ENCODE measurements at places on chromosomes 2 and 18.

DNA sequence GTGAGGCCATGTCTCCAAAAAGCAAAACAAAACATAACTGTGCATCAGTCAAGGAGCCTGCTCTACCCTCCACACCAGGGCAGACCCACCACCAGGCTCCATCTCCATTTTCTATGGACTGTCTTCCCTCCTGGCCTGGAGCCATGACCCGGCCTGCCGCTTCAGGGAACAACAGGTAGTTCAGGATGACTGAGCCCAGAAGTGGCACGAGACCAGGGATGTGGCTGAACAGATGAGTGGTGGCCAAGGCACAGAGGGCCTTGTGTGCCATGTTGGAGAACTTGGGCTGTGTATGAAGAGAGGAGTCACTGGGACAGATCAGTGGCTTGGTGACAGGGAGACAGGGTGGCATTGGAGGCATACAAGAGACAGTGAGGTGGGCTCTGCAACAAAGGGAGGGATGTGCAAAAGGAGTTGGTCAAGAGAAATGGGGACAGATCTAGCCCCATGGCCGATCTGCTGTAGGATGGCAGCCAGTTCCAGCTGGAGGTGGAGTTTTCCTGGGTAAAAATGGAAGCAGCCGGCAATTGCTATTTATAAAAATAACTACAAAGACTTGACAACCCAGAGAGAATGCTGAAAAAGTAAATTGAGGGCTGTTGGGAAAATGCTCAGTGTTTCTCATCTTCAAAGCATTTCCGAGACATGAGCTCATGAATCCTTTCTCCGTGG lies 35.0 kb downstream of the TMEM177 start:
- no peak for DNase-seq

DNA sequence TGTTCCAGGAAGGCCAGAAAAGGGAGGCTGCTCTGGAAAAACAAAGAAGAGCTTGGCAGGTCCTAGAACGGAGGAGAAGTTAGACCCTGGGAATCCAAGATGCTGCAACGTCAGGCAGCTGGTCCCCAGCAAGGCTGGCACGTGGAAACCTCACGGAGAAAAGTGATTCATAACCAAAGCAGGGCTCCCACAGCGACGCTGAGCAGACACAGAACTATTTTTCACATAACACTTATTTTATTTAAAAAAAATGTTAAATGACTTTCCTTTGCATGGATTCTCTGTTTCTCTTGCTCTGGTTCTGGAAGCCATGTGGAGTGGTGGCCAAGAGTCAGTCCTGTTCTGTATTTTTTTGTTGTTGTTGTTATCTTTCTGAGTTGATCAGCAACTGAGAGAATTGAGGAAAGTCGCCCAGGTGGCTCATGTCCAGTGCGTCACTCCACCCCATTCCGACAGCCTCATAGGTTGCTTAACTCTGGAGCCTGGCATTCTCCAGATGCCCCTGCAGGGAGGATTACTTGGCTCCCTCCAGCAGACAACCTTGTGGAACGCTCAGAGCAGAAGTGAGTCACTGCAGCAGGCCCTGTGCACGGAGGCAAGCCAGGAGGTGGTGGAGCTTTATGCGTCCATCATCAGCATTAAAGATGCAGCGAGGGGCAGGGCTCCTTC lies 229.9 kb upstream of the HDAC4 start:
- peak; percentile 59 for DNase-seq

- DNase-seq: no peak
These were observed 183.5 kb downstream of the SCG2 start for GRCh38 chr2:223418604-223419199.

- no peak for DNase-seq
These were observed 5.8 kb upstream of the NT5DC4 start for GRCh38 chr2:112714836-112715631.

GRCh38 chr2:169363560-169364150 lies 1.3 kb upstream of the LRP2 start:
- no peak for DNase-seq

DNA sequence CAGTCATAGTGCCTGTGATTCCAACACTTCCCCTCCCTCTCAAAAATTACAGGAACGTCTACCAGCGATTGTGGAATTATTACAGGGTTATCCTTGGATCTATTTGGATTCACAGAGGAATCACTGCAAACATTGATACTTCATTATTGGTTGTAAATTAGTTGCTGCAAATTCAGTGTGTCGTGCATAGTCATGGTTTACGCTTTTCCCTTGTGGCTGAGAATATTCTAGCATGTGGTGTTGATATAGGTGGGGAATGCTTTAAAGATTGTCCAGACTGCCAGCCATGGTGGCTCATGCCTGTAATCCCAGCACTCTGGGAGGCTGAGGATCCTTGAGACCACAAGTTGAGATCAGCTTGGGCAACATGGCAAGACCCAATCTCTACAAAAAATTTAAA lies 48.7 kb upstream of the PDK1 start:
- DNase-seq: no peak

DNA sequence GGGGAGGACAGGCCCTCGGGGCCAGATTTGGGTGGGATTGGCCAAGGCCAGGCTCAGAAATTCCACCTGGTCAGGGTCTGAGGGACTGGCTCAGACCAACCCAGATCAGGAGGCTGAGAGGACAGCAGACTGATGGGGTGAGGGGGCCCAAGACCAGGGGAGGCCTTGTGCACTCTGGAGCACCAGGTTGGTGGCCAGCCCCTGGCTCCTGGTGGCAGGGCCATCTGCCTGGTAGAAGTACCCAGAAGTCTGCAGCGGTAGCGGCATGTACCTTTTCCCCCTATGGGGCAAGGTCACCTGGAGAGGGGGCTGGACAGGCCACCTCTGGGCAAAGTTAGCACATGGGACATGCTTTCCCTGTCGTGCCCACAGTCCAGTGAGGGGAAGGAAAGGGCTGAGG lies 21.2 kb upstream of the ODC1 start:
- no peak for DNase-seq

All from keratinocyte (primary cell).